ENCODE measurements at places on chromosomes 4 and X.

DNA sequence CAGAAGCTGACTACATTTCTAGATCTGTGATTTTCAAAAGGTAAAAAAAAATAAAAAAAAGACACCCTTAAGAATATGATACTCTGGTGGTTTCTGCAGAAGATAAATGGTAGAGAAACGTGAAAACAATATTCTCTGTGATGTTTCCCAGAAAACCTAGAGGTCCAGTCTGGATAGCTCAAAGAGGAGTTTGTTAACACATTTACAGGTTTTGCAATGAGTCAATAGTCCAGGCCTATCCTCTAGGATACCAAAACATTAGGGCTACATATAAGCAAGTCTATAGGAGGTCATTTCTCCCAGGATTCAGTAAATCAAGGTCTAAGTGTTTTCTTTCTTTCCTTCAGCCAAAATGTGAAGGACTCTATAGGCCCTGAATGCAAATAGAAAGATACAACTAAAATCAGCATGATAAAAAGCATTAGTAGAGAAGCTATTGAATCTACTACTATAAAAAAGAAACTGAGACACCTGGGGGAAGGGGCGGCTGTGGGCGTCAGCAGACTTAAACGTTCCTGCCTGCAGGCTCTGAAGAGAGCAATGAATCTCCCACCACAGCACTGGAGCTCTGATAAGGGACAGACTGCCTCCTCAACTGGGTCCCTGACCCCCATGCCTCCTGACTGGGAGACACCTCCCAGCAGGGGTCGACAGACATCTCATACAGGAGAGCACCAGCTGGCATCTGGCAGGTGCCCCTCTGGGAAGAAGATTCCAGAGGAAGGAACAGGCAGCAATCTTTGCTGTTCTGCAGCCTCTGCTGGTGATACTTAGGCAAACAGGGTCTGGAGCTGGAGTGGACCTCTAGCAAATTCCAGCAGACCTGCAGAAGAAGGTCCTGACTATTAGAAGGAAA lies 33.7 kb upstream of the SPP1 start:
- DNase-seq, result no peak

DNA sequence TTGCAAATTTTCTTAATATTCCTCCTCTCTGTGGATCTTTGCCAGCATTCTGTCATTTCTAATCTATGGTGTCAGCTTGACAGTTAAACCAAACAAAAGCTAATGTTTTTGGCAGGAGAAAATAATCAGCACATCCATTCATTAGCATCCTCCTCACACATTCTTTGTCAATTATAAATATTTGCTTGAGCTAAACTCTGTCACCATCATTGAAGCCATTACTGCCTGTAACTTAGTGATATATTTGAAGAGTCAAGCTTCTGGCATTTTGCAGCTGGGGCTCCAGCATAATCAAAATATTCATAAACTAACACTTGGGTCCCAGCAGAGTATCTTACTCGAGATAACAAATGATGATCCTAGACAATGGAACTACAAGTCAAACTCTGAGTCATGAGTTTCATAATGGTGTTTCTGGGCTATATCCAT lies 126.1 kb downstream of the EIF4E start:
- no peak for DNase-seq

- DNase-seq, result no peak
These were observed 385.4 kb upstream of the MAD2L1 start for GRCh38 chr4:120452001-120452400.

- DNase-seq, result no peak
These were observed 71.3 kb upstream of the FBXW7 start for GRCh38 chr4:152607178-152607577.

DNA sequence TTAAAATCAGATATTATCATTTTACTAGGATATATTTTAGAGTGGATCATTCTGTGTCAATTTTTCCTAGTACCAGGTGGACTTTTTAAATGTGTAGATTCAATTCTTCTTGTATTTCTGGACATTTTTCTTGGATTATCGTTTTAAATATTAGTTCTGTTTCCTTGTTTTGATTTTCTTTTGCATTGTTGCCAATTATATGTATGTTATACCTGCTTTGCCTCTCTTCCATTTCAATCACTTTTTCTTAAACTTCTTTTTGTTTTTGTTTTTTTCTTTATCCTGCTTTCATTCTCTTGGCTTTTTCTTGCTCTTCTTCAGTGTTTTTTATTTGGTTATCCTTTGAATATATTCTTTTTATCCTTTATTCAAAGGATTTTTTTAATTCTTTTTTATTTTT lies 141.0 kb downstream of the STOX2 start:
- no peak for DNase-seq

GRCh38 chr4:159035570-159035969 lies 67.3 kb upstream of the RAPGEF2 start:
- DNase-seq, result no peak

DNA sequence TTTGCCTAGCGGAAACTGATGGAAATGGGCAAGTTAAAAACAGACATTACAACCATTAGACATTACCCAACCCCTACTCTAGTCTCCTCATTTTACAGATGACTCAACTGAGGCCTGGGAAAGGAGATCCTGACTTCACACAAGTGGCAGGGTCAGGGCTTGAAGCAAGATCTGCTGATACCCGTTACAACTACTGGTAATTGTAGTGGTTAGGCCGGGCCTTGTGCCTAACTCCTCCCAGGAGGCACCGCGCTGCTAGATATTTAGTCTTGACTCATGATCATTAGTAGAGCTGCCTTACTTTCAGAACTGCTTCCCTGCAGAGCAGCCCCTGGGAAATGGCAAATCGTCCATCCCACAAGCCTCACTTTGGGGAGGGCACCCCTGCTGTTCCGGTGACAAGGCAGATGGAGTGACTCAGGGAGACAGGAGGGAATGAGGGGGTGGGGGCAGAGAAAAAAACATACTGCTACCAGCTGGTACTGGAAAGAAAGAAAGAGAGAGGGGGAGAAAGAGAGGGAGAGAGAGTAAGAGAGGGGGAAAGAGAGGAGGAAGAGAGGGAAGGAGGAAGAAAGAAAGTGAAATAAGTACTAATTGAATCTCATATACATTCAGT lies 12.2 kb downstream of the ARHGEF6 start:
- DNase-seq, result peak; percentile 84

DNA sequence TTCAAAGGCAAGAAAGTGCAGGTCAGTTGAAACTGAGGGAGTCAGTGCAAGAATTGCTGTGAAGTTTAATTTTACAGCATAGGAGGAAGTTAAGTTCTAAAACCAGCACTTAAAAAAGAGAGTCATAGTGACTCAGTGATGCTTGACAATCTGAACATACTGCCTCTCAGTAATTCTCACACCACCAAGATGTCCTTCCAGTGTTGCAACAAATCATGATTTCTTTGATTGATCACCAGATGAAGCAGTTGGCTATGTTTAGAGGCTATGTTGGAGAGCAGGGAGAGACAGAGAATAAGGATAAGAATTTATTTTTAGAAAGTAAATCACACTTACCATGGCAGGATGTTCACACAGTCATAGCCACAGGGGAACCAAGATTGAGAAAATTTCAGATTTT lies 13.2 kb downstream of the TRIM2 start:
- DNase-seq, result peak; percentile 41

- DNase-seq, result no peak
These were observed 2550.2 kb downstream of the PCDH7 start for GRCh38 chr4:33270403-33270802.

- no peak for DNase-seq
These were observed 68.9 kb downstream of the ENOX2 start for GRCh38 chrX:130834149-130834548.

GRCh38 chrX:46254641-46255040 lies 290.6 kb downstream of the ZNF674 start:
- no peak for DNase-seq

DNA sequence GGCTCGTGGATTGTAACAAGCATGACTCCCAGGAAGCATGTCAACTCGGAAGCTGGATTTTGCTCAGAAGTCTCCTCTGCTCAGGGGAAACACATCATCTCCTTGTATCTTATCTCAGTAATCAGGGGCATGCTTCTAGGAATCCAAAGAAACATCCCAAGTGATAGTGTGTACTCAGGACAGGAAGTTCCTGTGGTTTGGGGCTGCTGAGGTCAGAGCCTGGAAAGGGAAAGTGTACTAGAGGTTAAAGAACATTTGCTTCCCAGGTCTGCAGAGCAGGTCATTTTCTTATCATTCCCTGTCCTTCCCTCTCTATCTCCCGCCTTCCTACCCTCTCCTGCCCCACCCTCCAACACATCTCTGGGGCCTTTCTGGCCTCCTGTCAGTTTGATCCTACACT lies 38.8 kb downstream of the SLC34A2 start:
- no peak for DNase-seq

DNA sequence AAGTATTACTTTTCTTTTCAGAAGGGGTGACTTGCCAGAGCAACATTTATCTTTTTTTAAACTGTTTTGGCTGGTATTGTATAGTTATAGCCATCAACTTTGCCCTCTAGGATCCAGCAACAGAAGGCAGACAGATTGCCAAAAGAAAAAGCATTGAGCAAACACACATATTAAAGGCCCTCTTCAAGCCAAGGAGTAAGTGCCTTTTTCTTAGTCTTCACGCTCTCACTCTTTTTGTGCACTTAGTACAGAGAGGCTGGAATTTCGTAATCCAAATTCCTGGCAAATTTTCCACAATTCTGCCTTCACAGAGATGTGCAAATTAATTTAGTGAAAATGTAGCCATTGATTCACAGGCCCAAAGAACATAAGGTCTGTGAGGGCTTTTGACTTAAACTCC lies 253.1 kb upstream of the EDA2R start:
- no peak for DNase-seq

DNA sequence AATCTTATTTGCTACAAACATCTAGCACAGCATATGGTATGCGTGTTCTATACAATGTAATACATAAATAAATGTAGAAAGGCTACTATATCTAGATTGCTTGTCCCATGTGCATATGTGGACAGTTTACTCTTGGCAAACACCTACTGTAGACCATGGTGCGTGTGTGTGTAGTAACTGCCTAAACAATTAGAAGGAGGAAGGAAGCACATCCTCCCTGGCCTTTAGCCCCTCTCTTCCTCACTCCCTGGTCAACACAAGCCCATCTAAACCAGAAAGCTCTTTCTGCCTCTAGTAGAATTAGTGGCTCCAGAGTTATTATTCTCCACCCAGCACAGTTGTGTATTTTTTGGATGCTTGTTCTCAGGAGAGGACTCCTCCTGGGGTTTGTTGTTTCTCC lies 73.9 kb downstream of the KDR start:
- DNase-seq, result no peak

GRCh38 chr4:142203505-142203904 lies 567.1 kb downstream of the IL15 start:
- no peak for DNase-seq

- peak; percentile 2 for DNase-seq
These were observed 383.4 kb upstream of the FGF13 start for GRCh38 chrX:139094671-139095592.

- DNase-seq, result peak; percentile 69
These were observed 213.6 kb downstream of the CBLL2 start for GRCh38 chrX:22486296-22486695.

- peak; percentile 2 for DNase-seq
These were observed 983.7 kb upstream of the LCORL start for GRCh38 chr4:19005211-19005610.

- DNase-seq, result no peak
These were observed 179.3 kb upstream of the MBNL3 start for GRCh38 chrX:132668178-132668577.

- DNase-seq, result peak; percentile 51
These were observed 60.4 kb upstream of the BCOR start for GRCh38 chrX:40158036-40158706.

DNA sequence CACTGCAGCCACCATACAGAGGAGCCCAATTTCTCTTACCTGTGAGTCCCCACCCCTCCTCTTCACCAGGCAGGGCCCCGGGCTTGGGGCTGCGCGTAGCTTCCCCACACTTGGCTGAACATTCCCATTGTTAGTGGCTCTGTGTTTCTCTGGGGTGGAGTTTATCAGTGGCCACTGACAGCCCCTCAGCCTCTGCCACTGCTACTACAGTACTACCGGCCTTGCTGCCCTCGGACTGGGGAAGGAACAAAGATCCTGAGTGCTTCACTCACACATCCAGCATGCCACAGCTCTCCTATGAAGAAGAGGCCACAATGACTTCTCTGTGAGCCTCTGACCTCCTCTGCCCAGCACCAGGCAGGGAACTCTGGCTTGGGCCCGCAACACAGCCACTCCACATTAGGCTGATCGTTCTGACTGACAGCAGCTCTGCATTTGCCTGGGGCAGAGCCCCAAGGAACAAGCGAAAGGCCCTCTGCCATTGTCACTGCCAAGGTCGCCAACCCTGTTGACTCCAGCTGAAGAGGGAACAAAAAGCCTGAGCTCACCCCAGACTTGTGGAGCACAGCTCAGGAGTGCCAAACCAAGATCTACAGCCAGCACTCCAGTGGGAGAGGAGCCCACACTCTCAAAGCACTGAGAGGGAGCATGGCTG lies 24.0 kb downstream of the ABCB7 start:
- no peak for DNase-seq

GRCh38 chr4:90240333-90240732 lies 113.1 kb downstream of the CCSER1 start:
- no peak for DNase-seq

- DNase-seq, result peak; percentile 19
These were observed 6.3 kb downstream of the FMR1 start for GRCh38 chrX:147917700-147918695.

GRCh38 chr4:71473541-71474240 lies 134.9 kb downstream of the SLC4A4 start:
- DNase-seq, result no peak

GRCh38 chr4:144223661-144224060 lies 83.1 kb upstream of the GYPA start:
- no peak for DNase-seq

- peak; percentile 48 for DNase-seq
These were observed 4.4 kb downstream of the GPRIN3 start for GRCh38 chr4:89303177-89303576.

DNA sequence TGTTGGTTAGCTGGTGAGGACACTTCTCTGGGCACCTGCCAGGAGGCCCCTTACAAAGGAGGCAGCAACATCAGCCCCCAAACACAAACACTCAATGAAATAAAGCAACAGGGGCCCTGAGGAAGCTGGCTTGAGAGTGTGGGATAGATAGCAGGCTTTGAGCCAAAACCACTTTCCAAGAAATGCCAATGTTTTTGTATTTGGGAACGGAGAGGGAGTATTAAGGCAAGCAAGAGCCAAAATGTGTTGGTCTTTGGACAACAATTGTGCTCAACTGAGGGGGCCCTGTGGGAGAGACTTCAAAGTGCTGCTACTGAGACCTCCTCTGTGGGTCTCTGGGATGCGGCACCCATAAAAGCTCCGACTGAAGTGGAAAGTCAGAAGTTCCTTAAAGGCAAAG lies 41.0 kb downstream of the RAI2 start:
- DNase-seq, result no peak

DNA sequence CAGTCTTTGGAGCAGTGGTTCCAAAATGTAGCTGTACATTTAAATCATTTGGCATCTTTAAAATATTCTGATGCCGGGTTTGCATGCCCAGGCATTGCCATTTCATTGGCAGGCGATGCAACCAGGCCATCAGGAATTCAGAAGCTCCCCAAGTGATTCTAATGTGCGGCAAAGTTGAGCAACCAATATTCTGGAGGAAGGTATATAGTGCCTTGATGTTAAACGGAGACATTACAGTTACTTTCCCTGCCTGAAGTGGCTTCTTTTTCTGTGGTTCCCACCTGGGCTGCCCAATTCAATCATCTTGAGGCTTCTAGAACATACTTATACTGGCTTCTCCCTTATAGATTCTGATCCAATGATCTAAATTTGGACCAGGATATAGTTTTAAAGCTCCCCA lies 68.7 kb upstream of the PGM2 start:
- DNase-seq, result no peak

- no peak for DNase-seq
These were observed 595.9 kb downstream of the CENPC start for GRCh38 chr4:66949419-66949818.

All from Caki2 (cell line).